ENCODE measurements at places on chromosomes 11 and 22.

DNA sequence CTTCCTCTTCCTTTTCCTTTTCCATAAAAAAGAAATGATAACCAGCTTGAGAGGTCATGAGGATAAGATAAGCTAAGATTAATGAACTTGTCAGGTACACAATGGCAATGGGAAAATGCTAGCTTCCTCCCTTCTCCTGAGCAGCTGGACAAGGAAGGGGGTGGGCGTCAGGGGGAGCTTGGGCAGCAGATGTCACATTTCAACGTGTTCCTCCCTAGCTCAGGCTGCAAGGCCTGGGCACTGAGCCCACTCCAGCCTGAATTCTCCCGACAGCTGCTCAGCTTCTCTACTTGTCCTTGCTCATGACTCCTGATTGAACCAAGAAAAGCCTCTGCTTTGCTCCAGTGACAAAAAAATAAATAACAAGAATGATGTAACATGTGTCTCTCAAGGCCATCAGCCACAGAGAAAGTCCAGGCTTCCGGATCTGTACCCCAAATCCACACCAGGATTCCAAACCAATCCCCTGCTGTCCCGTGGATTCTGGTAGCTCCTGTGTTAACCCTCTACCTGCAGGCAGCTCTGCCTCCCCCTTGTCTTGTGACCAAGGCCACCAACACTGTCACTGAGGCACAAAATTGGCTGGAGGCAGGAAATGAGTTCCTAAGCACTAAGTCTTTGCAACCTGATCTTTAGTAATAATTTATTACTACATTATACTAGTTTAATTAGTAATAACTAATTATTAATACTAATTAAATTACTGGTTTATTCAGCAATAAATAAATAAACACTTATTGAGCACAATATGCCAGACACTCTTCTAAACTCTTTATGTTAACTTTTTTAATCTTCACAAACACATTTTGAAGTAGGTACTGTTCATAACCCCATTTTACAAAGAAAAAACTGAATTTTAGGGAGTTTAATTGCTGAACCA lies 146.5 kb downstream of the CCDC34 start:
- no peak for DNase-seq

GRCh38 chr11:47469361-47470179 lies 20.6 kb upstream of the RAPSN start:
- DNase-seq, result peak; percentile 68

DNA sequence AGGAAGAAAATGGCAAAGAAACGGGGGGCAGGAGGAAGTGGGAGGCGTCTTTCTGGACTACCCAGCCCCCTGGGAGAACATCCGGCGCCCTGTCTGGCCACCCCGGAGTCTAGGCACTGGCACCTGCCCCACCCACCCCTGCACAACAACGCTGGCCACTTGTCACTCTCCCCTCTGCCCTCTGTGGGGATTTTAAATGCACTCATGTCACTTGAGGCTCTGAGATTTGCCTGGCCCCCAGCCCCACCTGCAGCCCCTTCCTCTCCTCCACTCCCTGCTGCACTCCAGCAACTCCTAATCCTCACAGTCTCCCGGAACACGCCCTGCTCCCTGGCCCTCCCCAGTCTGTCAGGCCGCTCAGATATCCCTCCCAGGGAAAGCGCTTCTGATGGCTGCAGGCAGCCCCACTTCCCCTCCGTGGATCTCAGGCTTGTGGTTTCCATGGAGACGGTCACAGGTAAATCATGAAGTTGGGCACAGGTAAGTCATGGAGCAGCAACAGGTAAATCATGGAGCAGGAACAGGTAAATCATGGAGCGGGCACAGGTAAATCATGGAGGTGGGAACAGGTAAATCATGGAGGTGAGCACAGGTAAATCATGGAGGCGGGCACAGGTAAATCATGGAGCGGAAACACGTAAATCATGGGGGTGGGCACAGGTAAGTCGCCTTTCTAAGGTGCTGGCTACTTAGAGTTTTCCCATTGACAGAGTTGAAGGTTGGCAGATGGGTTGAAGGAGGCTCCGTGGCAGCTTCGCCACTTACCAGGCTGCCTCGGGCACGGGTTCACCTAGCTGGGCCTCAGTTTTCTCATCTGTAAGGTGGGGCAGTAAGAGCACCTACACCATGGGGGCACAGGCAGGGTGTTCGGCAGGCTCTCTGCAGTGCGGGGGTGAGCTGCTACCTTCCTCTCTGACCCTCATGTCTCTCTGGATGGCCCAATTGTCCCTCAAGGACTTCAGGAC lies 79.0 kb upstream of the SHISAL1 start:
- DNase-seq, result no peak

DNA sequence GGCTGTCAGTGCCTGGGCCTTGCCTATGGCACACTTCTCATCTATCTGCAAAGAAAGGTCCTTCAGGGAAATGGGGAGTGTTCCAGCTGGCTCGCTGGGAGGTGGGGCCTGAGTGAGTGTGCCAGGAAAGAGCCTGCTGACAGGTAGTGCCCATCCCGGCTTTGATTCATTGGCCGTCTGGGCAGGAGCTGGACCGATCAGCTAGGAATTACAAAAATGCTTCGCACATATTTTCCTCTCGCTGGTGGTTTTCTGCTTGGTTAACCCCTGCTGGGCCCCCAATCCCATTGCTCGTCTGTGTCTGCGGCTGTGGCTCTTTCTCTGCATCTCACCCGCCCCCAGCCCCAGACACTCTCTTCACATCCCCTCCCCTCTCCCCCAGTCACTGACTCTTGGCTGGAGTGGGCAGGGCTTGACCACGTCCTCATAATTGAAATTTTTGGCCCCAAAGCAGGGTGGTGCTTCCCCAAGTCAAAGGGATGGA lies 10.8 kb downstream of the LIF start:
- no peak for DNase-seq

GRCh38 chr11:70878366-70878765 lies 374.0 kb downstream of the SHANK2 start:
- no peak for DNase-seq

- no peak for DNase-seq
Measured at GRCh38 chr11:10885703-10886363, 28.0 kb upstream of the ZBED5 start.

DNA sequence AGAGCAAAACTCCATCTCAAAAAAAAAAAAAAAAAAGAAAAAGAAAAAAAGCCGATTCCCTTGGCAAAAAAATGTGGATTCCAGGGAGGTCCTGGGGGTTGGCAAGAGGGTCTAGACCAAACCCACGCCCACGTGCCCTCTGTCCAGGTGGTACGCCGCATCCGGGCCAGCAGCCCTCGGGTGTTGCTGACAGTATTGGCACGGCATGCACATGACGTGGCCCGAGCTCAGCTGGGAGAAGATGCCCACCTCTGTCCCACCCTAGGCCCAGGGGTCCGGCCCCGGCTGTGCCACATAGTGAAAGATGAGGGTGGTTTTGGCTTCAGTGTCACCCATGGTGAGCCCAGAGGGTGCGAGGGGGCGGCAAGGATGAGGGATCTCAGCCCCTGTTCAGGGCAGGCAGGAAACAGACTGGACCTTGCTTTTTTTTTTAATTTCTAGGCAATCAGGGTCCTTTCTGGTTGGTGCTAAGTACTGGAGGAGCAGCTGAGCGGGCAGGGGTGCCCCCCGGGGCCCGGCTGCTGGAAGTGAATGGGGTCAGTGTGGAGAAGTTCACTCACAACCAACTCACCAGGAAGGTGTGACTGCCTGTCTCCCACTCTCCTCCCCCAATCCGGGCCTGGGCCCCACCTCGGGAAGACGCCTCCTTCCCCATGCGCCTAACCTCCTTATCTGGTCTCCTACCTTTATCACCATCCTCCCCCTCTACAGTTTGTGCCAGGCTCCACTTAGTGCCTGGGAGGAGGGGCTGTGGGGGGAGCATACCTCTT lies 2.0 kb downstream of the NHERF4 start:
- DNase-seq, result no peak

GRCh38 chr11:46977038-46977813 lies 40.7 kb downstream of the CSTPP1 start:
- DNase-seq, result no peak

- DNase-seq, result peak; percentile 21
Measured at GRCh38 chr11:44625759-44626523, 60.5 kb downstream of the CD82 start.

- no peak for DNase-seq
Measured at GRCh38 chr11:134346101-134346975, 14.6 kb downstream of the GLB1L2 start.

GRCh38 chr11:3130269-3131071 lies 34.6 kb downstream of the OSBPL5 start:
- DNase-seq, result no peak

DNA sequence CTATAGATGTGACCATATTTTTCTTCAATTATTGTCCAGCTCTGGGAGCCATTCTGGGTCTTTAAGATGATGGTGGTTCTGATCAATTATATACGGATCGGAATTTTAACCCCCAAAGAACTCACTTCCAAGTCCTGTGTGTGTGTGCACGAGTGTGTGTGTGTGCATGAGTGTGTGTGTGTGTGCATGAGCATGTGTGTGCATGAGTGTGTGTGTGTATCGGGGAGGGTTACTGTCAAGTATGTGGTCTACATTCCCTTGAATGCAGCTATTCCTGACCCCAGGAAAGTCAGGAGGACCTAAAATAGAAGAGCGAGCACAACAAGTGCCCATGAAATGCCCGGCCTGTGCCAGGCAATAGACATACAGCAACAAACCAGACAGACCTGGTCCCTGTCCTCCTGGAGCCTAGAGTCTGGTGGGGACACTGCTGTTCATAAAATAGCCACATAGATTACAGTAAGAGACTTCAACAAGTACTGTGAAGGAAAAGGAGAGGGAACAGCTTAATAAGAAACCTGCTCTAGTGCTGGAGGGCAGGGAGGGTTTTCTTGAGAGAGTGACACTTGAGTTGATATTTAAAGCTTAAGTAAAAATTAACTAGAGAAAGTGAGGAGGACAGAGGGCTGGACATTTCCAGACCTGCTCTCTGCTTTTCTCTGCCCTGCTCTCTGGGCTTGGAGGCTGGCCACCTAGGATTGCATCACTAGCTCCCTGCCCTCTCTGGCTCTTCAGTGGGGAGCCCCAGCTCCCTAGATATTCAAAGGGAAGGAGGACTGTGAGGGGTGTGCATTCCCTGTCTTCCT lies 66.1 kb upstream of the SPON1 start:
- no peak for DNase-seq

DNA sequence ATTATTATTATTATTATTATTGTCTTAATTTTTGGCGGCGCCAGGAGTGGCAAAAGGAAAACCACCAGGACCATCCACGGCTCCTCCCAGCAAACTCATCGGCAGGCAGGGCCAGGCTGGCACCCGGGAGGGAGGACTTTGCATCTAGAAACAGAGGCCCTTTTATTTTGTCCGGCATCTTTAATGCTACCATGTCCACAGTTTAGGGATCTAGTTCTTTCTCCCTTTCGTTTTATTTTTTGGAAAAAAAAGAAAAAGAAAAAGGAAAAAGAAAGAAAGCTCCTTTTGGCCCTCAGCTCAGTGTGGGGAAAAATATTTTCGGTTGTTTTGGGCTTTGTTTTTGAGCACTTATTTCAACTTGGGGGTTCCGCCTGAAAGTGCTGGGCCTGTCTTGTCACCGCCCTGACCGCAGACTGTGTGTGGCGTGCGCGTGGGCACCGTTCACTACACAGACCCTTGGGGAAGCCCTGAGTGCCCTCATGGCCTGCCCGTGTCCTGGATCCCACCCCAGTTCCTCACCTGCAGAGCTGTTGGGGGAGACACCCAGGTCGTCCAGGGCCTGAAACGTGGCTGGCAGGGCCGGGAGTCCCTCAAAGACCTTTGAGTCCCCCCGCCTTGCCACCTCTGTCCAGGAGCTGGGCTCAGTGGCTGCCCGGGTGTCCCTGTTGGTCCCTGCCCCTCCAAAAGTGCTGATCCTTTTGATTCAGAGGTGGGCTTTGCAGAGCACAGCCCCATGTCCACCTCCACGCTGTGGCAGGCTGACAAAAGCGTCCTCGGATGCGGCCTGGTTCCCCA lies 69.1 kb upstream of the PPARA start:
- no peak for DNase-seq

Measured in inflammatory macrophage treated with lipopolysaccharide for 4 hours (primary cell).